Activated naive CD8-positive, alpha-beta T cell treated with anti-CD3 and anti-CD28 coated beads, Interleukin-2, amount 50 U/mL, for 24 hours (primary cell): ENCODE measurements at places on chromosomes 1 and 21.

DNA sequence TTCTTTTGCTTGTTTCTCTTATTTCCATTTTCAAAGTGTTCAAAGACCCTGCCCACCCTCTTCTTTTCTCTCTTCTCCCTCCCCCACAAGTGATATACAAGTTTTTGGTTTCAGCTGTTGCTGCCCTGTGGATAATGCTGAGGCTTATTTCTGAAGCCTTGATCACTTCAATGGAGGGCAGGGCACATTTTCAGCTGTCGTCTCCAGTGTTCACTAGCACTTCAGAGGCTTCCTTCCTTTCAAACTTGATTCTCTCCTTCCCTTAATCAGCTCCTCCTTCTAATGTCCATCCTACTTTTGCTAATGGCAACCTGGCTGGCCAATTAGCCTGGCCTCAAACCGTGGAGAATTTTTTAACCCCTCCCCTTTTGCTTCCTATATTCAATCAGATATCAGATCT is 435.7 kb upstream of the RUNX1 start:
- H3K27me3 ChIP-seq: no peaks in the 10 kb centered on the region
- no peaks in the 10 kb centered on the region for H3K36me3 ChIP-seq
- H3K27ac ChIP-seq: no peak overlapping the region
- no peak for DNase-seq
- H3K4me3 ChIP-seq: no peak overlapping the region
- peaks cover 2% of the 10 kb centered on the region for H3K4me1 ChIP-seq

- no peak for DNase-seq
- H3K27ac ChIP-seq: no peak overlapping the region
- no peaks in the 10 kb centered on the region for H3K36me3 ChIP-seq
- peaks cover 2% of the 10 kb centered on the region for H3K27me3 ChIP-seq
- H3K4me3 ChIP-seq: no peak overlapping the region
Observed at GRCh38 chr1:230768903-230769570, 21.8 kb downstream of the CAPN9 start.

GRCh38 chr1:225651376-225651871 is 1.5 kb downstream of the ENAH start:
- H3K4me3 ChIP-seq: peak overlapping the region; percentile 77
- no peaks in the 10 kb centered on the region for H3K36me3 ChIP-seq
- H3K27ac ChIP-seq: no peak overlapping the region
- peaks cover 12% of the 10 kb centered on the region for H3K4me1 ChIP-seq

DNA sequence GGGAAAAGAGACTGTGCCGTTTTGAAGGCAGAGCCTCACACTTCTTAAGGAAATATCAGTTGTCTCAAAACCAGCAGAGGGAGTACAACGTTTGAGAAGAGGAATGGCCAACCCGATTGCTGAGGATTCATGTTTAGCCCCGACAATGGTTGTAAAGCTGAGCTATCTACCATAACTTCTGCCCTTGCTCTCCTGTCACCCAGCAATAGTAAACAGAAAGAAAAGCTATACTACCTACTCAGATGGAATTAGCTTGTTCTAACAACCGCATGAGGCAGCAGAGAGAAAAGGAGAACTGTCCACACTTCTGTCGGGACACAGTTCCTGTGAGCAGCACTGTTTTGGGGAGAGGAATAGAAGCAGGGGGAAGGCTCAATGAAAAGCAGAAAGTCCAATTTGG is 91.2 kb downstream of the SLC45A1 start:
- H3K27me3 ChIP-seq: no peaks in the 10 kb centered on the region
- H3K36me3 ChIP-seq: peaks cover 26% of the 10 kb centered on the region
- no peak for DNase-seq
- no peak overlapping the region for H3K4me3 ChIP-seq
- peak overlapping the region; percentile 76 for H3K27ac ChIP-seq

- no peak for DNase-seq
- no peaks in the 10 kb centered on the region for H3K27me3 ChIP-seq
- H3K27ac ChIP-seq: no peak overlapping the region
- no peak overlapping the region for H3K4me3 ChIP-seq
- H3K4me1 ChIP-seq: no peaks in the 10 kb centered on the region
- H3K36me3 ChIP-seq: no peaks in the 10 kb centered on the region
Observed at GRCh38 chr1:209326076-209326475, 257.4 kb upstream of the CAMK1G start.

DNA sequence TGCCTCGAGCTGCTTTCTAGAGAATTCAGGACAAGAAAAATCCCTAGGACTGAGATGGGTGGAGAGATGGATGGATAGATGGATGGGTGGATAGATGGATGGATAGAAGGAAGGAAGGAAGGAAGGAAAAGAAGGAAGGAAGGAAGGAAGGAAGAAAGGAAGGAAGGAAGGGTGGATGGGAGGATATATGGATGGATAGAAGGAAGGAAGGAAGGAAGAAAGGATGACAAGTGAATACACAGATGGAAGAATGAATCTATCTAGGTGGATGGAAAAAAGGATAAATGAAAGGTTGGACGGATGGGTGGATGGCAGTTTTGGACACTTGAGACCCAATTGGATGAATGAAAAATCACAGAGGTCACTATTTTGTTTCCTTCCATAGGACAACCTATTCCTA is 120.4 kb upstream of the KAZN start:
- H3K4me3 ChIP-seq: no peak overlapping the region
- no peak overlapping the region for H3K27ac ChIP-seq
- no peaks in the 10 kb centered on the region for H3K4me1 ChIP-seq
- DNase-seq: no peak
- peaks cover 2% of the 10 kb centered on the region for H3K27me3 ChIP-seq

GRCh38 chr21:33080376-33080775 is 10.4 kb downstream of the OLIG1 start:
- peaks cover 15% of the 10 kb centered on the region for H3K4me1 ChIP-seq
- H3K36me3 ChIP-seq: no peaks in the 10 kb centered on the region
- DNase-seq: no peak

- H3K4me1 ChIP-seq: peaks cover 80% of the 10 kb centered on the region
- H3K4me3 ChIP-seq: peak overlapping the region; percentile 67
- H3K36me3 ChIP-seq: peaks cover 54% of the 10 kb centered on the region
- peak overlapping the region; percentile 73 for H3K27ac ChIP-seq
- no peaks in the 10 kb centered on the region for H3K27me3 ChIP-seq
- DNase-seq: peak; percentile 65
Observed at GRCh38 chr1:113940365-113941244, 11.5 kb downstream of the HIPK1 start.

DNA sequence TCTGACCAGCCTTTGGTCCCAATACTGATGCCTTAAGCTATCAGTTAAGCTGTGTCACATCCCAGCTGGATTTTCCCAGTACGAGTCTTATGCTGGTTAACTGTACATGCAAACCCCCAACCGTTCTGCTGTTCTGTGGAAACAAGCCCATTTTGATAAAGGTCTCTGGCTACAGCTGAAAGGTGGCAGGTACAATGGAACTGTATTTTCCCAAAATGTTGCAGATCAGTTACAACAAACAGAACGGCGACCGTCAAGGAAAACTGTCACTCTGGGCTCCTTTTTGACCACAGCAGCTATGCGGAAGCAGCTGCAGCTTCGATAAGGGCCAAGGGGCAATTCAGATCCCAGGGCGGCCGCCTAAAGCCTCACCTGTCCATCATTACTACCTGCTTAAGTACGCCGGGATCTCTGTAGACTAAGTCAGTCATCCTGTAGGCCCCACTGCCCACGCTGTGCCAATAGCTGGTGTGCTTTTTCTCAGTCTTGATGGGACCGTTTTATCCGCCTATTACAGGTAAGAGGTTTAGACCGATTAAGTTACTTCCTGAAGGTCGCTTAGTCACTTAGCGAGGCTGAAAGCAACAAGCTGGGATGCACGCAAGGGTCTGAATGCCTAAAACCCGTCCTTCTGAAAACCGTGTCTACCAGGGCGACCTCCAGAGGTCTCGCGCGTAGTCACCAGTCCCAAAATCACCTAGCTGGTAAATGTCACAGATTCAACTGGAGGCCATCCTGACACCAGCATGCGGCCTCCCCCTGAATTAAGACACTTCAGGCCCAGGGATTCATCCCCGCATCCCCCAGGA is 11.1 kb upstream of the RAB42 start:
- peak overlapping the region; percentile 96 for H3K27ac ChIP-seq
- peaks cover 2% of the 10 kb centered on the region for H3K27me3 ChIP-seq
- no peak for DNase-seq
